ENCODE measurements at places on chromosomes 3 and 15.

DNA sequence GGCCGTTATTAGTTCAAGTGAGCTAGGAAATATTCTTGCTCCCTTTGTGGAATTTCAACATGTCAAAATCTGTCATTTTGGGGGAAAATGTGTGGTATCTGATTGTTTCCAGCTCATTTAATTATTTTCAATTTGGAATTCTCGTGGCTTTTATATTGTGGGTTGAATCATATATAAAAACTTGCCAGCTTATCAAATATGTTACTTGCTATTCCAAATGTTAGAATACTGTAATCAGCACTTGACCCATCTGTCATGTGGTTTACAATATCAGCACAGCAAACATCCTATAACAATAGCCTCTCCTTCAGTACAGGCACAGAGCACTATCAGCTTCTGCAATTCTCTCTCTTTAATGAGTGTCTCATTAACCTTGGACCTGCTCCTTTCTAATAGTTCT lies 130.2 kb upstream of the FEZF2 start:
- DNase-seq = no peak

GRCh38 chr3:49199239-49199899 lies 28.0 kb downstream of the KLHDC8B start:
- peak; percentile 31 for DNase-seq

GRCh38 chr3:159860269-159861116 lies 128.1 kb upstream of the IL12A start:
- DNase-seq = no peak

- no peak for DNase-seq
Observed at GRCh38 chr3:150006794-150007193, 36.1 kb upstream of the PFN2 start.

- peak; percentile 2 for DNase-seq
Observed at GRCh38 chr3:128226795-128227395, 73.6 kb downstream of the EEFSEC start.

DNA sequence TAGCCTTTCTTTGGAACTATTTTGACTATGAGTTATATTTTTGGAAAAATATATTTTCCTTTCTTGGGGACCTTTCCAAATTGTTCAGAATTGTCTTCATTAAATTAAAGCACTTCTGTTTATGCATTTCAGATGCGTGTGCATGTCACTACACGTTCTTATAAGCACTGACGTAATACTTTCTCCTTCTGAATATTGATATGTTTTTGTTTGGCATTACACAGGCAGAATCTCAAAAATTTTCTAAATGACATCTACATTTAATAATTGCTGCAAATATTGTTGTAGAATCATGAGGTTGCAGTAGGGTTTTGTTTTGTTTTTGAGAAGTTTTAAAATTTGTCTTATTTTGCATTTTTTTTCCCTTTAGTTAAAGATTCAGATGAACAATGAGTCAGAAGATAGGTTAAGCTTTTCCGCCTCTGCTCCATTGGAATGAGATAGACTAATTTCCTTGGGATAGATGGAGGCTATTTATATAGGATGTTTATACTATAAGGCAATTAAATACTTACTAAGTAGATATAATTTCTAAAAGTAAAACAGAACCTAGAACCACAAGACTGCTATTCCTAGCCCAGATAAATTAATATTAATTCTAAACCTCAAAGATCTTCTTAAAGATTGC lies 110.8 kb downstream of the MBNL1 start:
- DNase-seq = no peak

DNA sequence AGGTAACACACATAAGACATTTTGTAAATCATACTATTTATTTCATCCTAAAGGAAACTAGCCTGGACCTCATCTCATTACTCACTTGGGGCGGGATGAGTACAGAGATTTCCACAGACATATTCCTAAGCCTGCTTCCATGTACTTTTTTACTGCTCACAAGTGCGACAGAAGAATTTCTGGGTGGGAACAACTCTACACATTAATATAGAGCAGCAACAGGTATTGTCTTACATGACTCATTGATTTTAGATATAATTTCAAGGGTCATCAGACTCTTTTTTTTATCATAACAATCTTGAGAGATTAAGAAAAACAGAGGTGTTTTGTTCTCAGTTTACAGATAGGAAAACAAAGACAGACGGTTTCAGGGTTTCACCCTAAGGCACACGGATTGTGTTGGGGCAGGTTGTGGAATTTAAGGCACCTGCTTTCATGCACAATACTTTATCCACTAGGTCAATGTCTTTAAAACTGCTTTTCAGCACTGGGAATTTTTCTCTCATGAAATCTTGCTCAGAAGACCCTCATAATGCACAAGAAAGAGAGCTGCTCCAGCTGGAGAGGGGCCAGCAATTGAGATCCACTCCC lies 186.7 kb upstream of the CDIN1 start:
- DNase-seq = no peak

- DNase-seq = no peak
Observed at GRCh38 chr3:183400352-183400751, 28.1 kb downstream of the MCF2L2 start.

GRCh38 chr3:158762701-158763100 lies 30.4 kb upstream of the RARRES1 start:
- DNase-seq = no peak

DNA sequence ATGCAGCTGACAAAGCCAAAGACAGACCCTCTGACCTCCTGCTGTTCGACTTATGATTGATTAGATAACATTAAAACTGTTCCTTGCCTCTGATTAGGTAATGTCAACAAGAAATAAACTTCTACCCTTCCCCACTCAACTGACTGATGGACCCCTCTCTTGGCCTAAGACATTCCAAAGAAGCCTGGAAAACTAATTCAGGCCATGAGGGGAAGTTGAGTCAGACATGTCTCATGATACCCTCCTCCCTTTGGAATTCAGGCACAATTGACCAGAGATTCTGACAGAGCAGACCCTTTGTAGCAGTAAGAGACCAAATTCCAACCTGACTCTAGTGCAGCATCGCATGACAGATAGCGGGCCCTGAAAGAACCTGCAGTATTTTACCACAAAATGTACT lies 354.5 kb downstream of the OCA2 start:
- DNase-seq = no peak

- no peak for DNase-seq
Observed at GRCh38 chr3:9179826-9180763, 69.4 kb downstream of the SRGAP3 start.

DNA sequence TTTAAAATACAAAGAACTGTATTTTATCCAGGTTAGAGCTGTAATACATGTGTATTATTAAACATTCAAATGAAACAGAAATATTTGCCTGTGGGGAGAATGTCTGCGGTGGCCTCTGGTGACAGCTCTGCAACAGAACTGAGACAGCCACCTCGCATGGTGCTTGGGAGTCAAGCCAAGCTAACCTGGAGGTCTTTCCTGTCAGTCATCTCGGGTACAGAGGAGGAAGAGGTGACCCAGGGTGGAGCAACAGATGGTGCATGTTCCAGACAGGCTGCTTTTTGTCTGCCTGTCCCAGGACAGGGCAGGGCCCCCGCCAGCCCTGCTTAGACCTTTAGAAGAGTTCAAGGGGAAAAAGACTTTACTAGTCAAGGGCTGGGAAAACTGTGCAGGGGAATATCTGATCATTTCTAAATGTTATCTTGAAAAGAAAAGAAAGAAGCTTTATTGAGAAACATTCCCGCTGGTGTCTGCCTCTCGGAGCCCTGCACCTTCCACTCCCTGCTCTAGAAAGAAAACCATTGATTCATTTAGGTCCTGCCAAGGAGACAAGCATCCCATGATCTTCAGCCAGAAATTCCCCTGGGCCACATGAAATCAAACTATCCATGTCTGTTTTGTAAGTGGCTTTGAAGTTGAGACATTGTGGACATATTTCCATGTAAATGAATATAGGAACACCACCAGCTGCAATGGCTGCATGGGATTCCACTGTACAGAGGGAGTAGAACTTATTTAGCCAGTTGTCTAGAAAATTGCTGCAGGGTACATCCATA lies 5.5 kb upstream of the NR2E3 start:
- DNase-seq = no peak

DNA sequence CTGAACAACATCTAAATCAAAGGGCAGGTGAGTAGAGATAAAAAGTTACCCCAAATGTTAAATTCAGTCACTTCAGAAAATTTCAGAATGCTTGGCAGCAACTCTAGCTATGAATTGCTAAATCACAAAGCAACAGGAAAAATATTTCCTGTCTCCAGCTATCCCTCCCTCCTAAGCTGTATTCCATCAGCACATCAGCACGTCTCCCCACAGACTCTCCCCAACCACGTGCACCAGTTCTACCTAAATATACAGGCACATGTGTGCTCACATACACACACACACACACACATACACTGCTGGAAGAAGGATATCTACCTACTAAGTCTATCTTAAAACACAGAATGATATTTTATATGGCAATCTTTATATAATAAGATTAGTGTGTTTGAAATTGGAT lies 177.1 kb upstream of the ARHGEF26 start:
- no peak for DNase-seq

DNA sequence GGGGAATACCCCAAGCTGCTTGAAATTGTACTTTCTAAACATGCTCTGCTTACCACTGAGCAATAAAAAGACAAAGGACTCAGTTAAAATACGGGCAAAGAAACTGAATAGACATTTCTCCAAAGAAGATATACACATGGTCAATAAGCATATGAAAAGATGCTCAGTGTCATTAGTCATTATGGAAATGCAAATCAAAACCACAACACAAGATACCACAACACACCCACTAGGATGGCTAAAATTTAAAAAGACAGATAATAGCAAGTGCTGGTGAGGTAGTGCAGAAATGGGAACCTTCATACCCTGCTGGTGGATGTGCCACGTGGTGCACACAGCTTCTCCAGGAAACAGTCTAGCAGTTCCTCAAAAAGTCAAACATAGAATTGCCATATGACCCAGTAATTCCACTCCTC lies 21.3 kb downstream of the LRIG1 start:
- DNase-seq = no peak

DNA sequence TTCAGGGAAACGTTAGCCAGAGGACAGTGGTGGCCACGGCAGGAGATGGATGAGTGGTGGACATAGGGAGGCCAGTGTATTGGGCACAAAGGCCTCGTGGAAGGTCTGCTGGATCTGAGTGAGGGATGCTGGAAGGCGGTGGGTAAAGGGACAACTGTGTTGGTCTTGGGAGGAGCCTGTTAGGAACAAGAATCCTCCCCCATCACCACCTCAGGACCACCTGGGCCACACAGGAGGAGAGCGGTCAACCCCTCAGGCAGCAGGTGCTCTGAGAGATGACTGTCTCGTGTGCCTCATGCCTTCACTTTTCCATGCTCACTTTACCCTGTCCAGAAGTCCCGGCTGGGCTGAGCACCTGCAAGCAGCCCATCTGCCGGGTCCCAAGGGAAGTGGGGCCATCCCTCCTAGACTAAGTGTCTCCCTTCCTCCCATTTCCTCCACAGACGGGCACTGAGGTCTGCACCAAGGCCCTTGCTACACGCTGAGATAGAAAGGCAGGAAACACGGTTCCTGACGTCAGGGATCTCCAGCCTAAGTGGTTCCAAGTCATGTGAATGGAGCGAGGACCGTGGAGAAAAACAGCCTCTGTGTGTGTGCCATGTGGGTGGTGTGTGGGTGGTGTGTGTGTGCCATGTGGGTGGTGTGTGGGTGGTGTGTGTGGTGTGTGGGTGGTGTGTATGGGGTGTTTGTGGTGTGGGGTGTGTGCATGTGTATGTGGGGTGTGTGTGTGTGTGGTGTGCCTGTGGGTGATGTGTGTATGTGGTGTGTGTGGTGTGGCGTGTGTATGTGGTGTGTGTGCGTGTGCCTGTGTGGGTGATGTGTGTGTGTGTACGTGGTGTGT lies 47.8 kb upstream of the CTSH start:
- no peak for DNase-seq

DNA sequence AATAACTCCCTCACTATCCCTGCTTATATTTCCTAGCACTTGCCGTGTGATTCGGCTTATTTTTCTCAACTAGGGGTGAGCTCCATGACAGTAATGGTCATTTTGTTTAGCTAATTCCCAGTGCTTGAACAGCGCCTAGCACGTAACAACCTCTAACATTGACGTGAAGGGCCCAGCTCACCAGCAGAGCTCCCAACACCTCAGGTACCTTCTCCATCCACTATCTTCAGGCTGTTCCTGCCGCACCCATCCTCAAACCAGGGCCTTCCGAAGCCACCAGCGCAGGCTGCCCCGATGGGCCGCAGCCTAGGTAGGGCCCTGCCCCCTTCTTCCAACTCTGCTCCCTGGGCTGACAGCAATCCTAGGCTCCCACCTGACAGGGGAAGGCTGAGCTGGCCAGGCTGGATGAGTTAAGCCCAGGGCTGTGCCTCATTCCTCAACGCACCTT lies 751 bp upstream of the RPS17 start:
- DNase-seq = no peak

DNA sequence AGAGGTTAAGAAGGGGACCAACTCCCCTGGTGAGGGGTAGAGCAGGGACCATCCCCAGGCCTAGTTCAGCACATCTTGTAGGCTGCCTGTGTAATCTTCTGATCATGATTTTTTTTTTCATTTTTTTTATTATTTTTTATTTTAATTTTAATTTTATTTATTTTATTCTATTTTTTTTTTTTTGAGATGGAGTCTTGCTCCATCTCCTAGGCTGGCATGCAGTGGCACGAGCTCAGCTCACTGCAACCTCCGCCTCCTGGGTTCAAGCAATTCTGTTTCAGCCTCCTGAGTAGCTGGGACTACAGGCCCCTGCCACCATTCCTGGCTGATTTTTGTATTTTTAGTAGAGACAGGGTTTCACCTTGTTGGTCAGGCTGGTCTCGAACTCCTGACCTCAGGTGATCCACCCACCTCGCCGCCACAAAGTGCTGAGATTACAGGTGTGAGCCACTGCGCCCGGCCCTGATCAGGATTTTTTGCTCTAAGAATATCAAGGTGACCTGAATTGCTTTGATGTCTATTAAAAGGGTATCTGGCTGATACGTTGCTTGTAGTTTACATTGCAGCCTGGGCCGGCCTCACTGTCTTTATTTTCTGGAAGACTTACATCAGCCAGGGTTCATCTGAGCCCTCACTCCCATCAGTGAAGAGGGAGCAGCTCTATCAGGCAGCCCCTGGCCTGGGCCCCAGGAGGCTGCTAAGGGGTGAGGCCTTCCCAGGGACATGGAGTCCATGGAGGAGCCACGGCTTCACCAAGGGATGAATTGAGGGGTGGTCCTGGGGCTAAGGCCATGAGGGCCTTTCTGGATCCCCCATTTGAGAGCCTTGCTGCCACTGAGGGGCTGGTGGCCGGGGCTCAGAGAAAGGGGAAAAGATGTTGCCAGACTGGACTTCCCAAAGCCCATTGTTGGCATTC lies 10.7 kb downstream of the SYNM start:
- DNase-seq = no peak

DNA sequence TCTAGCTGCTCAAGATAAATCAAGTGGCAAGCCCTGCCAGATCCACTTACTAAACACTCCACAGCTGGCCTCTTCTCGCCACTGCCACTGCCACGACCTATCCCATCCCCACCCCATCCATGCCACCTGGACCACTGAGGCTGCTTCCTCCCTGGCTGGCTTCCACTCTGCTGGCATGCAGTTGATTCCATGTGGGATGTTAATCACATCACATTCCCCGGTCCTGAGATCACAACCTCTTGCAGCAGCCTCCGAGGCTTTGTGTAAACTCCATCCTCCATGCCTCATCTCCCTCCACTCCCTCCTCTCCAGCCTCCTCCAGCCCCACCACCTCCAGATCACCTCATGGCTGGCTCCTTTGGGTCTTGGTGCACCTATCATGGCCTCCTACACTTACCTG lies 7.7 kb downstream of the NCKIPSD start:
- DNase-seq = no peak

- DNase-seq = no peak
Observed at GRCh38 chr3:148930752-148931151, 60.6 kb upstream of the GYG1 start.
